ENCODE measurements at places on chromosomes 7 and 10.

DNA sequence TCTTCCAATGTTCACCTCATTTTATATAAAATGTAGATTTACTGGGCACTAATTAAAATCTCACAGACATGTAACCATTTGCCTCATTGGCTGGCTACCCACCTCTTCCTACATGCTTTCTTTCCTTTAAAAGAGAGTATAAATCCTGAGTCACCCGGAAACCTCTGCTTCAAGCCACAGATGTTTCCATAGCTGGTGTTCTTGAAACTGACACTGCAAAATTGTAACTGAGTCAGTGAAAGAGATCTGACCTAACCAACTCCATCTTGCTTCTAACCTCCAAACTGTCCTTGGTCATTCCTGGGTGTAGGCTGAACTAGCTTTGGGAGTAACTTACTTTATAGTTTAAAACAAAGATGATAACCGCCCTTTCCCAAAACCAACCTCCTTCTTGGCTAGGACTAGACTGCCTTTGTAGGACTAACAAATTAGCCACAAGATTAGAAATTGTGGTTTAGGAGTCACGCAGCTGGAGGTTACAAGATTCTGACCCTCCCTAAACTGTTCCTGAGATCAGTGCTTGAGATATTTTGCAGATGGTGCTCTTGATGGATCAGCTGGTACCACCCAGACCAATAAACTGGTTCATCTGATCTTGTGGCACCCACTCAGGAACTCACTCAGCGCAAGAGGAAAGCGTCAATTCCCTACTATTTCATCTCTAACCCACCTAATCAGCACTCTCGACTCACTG, 33.5 kb downstream of the SVOPL start:
- DNase-seq: no peak

DNA sequence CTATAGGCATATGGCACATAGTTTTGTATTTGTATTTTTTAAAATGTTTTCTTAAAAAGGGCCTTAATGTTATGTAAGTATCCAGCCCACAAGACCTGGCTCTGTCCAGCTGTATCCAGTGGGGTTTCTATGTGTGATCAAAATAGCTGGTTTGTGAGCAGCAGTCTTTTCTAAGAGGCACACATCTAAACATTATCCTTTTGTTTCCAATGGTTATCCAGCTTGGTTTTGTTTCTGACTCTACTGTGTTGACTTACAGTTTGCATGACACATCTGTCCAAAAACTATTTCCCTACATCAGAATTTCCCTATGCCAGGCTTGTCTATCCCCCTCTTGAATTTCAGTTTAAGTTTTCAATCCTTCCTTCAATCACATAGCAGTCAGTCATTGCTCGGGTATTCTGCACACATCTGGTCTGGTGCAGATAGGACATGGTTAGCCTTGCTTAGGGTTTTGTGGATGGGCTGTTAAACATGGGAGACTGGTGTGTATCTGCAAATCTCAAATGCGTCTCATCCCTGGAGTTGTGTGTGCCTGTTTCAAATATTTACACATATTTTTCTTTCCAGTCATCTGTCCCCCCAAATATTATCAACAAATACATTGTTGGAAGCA, 104.2 kb downstream of the SAMD9 start:
- no peak for DNase-seq

- DNase-seq: peak; percentile 88
Observed at GRCh38 chr7:26201247-26202018, at the start of gene CBX3. Gene CBX3, plus strand, starts transcription at chr7:26201745. Its CDS starts 1,254 bp downstream, at chr7:26202999.

DNA sequence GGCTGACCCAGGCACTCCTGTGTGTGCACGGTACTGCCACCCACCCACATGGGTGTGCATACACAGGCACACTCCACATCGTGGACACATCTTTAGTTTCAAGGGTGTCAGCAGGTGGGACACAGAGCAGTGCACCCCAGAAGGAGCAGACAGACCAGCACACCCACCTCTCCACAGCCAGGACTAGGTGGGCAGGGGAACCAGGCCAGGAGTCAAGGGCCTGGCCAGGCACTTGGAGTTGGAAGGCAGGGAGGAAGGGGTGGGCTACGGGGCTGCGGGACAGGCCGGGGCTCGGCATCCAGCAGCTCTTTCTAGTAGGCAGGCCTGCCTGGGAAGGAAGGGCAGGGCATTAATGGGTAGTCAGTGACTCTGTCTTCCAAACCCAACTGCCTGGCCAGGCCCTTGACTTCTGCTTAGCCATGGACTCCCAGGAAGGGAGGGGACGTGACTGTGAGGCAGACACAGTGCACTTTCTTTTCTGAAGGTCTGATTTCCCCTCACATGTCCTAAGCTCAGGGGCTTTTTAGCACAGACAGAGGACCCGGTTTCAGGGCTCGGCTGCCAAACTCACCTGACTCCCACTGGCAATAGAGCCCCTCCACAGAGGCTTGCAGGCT, 14.6 kb downstream of the RASGEF1A start:
- DNase-seq: no peak

DNA sequence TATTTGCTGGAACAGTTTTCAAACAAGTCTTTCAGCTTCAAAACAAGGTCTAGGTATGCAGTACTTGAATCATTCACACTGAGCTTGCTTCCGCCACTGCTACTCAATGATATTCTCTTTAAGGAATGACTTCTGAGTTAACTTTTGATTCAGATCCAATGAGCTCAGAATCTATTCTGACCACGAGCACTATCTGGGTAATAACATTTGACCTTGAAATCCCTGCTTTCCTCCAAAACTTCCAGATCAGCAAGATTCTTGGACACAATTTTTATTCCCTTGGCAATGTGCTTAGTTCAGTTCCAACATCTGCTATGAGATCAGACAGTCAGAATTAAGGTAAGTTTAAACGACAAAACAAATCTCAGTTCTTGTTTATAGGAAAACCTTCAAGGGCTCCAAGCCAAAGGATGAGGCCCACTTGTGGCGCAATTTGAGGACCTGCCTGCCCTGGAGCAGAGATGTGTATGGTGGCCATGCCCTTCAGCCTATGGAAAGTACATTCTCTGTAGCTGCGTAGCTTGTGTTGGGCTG, 87.2 kb downstream of the RNF216 start:
- DNase-seq: peak; percentile 71

Data from AG08395 (cell line).